H4 (cell line): ENCODE measurements at places on chromosomes 3 and 15.
A peak's percentile ranks its signal among the peaks of the same experiment; 100 is the strongest.

- DNase-seq = peak; percentile 10
Observed at GRCh38 chr3:114452256-114452655, 158.4 kb downstream of the TIGIT start.

DNA sequence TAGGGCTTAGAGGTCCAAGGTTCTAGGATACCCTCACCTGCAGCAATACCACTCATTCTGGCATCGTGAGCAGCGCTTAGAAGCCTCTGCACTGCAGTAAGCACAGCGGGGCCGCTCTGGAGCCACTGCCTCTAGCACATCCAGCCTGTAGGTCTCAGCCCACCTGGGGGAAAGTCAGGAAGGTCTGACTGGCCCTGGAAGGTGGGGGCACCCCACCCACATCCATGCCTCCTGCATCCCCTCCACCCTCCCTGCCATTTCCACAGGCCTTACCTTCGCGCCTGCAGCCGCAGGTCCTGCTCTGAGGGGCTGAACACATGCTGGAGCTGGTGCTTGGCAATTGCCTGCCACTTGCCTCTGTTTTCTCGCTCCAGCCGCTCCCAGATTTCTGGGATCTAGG lies 901 bp upstream of the RASSF1 start:
- no peak for DNase-seq

DNA sequence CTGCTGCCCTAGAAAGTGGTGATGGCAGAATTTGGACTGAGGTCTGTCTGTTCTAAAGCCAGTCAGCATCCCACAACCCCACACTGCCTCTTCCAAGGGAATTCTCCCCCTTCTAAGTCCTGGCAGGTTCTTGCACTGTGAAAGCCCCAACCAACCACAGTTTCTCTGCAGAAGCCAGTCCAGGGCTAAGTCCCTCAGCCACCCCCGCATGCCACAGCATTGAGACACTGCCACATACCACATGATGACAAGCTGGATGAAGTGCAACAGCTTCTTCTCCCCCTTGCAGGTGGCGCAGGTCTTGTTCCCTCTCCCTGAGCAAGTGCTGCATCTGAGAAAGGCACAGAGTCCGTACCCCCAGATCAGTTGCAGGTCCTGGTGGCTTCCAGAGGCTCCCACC lies 18.6 kb downstream of the SSUH2 start:
- peak; percentile 23 for DNase-seq

- peak; percentile 20 for DNase-seq
Observed at GRCh38 chr15:53193149-53193548, 403.0 kb upstream of the ONECUT1 start.

GRCh38 chr15:77791941-77792340 lies 159.2 kb upstream of the LINGO1 start:
- DNase-seq = no peak
